ENCODE measurements at places on chromosomes 11 and 22. TPM values are rescaled to one million over a fixed set of nuclear protein-coding genes. Genes with fewer than 3 reads are reported as not detected.

DNA sequence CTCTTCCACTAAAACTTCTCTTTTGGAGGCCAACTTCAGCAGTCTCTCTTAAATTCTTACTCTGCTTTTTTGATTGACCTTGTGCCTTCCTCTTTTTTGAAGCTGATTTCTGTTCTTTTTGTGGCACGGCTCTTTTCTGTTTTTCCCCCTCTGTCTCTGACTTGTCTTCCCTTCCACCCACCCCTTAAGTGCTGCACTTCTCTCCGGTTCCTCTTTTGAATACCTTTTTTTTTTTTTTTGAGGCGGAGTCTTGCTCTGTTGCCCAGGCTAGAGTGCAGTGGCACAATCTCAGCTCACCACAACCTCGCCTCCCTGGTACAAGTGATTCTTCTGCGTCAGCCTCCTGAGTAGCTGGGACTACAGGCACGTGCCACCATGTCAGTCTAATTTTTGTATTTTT lies 211.9 kb downstream of the BLID start:
- H3K27ac ChIP-seq, result no peak overlapping the region
- H3K4me1 ChIP-seq, result no peaks in the 10 kb centered on the region
- H3K36me3 ChIP-seq, result no peaks in the 10 kb centered on the region
- no peak overlapping the region for H3K4me3 ChIP-seq
- no peaks in the 10 kb centered on the region for H3K27me3 ChIP-seq

DNA sequence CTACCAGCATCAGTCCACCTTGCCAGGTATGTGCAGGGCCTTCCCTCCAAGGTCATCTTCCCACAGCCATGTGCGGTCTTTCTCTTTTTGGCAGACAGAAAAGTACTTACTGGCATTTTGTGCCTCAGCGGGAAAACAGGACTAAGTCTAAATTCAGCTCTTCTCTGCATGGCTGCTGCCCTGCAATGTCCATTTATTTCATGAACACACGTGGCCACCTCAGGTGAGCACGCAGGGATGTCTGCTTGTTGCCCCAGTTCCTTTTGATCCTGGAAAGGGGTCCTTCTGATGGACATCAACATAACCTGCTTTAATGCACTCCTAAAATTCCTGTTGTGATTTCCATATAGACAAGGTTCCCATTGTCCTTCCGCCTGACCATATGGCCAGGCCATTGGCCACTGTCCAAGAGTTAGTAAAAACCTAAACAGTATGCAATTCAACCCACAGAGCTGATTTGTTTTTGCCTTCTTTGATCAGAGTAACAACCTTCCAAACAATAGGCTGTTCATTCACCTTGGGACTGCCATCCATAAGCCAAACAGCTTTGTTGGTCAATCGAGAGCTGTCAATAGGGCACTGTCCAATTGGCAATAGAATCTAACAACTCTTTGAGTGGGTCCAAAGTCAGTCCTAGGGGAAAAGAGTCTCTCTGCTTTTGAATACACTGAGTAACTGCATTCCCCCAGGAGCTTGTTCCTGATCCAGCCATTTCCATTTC lies 5.9 kb downstream of the TREH start:
- H3K27ac ChIP-seq, result no peak overlapping the region
- peaks cover 6% of the 10 kb centered on the region for H3K27me3 ChIP-seq
- no peak overlapping the region for H3K4me3 ChIP-seq
- no peaks in the 10 kb centered on the region for H3K36me3 ChIP-seq
- no peaks in the 10 kb centered on the region for H3K4me1 ChIP-seq
- no peak for DNase-seq

DNA sequence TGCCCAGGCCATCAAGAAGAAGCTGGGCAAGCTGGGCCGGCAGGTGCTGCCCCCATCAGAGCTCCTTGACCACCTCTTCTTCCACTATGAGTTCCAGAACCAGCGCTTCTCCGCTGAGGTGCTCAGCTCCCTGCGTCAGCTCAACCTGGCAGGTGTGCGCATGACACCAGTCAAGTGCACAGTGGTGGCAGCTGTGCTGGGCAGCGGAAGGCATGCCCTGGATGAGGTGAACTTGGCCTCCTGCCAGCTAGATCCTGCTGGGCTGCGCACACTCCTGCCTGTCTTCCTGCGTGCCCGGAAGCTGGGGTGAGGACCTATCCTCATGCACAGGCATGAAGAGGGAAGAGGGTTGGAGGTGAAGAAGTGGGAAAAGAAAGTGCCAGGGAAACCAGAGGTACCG lies 5.3 kb upstream of the NHERF4 start:
- peaks cover 8% of the 10 kb centered on the region for H3K4me1 ChIP-seq
- no peak overlapping the region for H3K4me3 ChIP-seq
- H3K27ac ChIP-seq, result no peak overlapping the region
- no peaks in the 10 kb centered on the region for H3K36me3 ChIP-seq

Gene NXF1
- 33.1 TPM for total RNA-seq

Gene PRRG4
- total RNA-seq, result 12.9 TPM

GRCh38 chr22:35678836-35679235 lies 30.6 kb downstream of the APOL6 start:
- H3K27ac ChIP-seq, result no peak overlapping the region
- no peak overlapping the region for H3K4me3 ChIP-seq
- DNase-seq, result no peak

- DNase-seq, result peak; percentile 95
- H3K27ac ChIP-seq, result no peak overlapping the region
- peaks cover 2% of the 10 kb centered on the region for H3K27me3 ChIP-seq
Observed at GRCh38 chr11:120539667-120540369, 28.3 kb downstream of the GRIK4 start.

- H3K36me3 ChIP-seq, result no peaks in the 10 kb centered on the region
- H3K4me3 ChIP-seq, result no peak overlapping the region
- H3K4me1 ChIP-seq, result no peaks in the 10 kb centered on the region
- no peak for DNase-seq
- H3K27me3 ChIP-seq, result peaks cover 50% of the 10 kb centered on the region
- H3K27ac ChIP-seq, result no peak overlapping the region
Observed at GRCh38 chr11:121767433-121767832, 314.7 kb upstream of the SORL1-AS1 start.

- H3K4me3 ChIP-seq, result no peak overlapping the region
- DNase-seq, result no peak
- no peak overlapping the region for H3K27ac ChIP-seq
Observed at GRCh38 chr11:131766637-131767036, 396.2 kb downstream of the NTM start.

- DNase-seq, result no peak
- H3K4me1 ChIP-seq, result peaks cover 12% of the 10 kb centered on the region
- no peak overlapping the region for H3K4me3 ChIP-seq
- no peaks in the 10 kb centered on the region for H3K36me3 ChIP-seq
Observed at GRCh38 chr22:44353041-44353440, 40.3 kb upstream of the SHISAL1 start.

GRCh38 chr11:131999084-131999483 lies 628.7 kb downstream of the NTM start:
- DNase-seq, result no peak
- H3K36me3 ChIP-seq, result no peaks in the 10 kb centered on the region
- H3K4me1 ChIP-seq, result no peaks in the 10 kb centered on the region
- no peaks in the 10 kb centered on the region for H3K27me3 ChIP-seq
- H3K27ac ChIP-seq, result no peak overlapping the region
